ENCODE measurements at places on chromosomes 6 and 20.

DNA sequence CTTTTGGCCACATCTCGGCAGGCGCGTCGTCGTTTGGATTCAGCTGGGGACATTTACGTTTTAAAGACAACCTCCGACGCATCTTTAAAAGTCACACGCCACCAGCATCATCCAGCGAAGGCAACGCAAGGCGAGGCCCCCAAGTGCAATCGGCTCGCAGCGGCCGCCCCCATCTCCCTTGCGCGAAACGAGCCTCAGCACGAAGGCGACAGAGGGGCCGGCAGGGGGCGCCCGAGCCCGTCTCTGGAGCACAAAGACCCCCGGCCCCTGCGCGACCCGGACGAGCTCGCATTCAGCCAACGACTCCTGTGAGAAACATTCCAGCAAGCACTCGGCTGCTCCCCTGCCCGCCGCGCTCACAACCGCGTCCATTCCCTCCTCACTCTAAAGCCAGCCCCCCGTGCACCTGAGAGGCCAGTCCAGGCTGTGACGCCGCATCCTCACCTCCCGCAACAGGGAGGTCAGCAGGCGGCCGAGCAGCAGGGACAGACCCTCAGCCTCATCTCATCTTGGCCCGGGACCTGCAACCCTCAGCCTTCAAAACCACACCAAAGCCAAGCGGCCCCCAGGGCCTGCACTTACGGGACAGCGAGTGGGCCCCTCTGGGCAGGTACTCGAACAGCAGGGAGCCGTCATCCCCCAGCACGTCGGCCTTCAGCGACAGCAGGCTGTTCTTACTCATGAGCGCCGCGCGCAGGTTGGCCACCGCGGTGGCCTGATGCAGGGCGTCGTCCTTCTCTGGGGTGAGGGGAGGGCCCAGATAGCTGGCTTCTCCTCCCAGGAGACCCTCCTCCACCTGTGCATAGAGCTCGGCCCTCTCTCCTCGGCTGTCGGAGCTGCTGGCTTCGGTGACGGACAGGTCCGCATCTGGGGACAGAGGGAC lies 35.8 kb downstream of the SLC2A4RG start:
- DNase-seq: no peak

DNA sequence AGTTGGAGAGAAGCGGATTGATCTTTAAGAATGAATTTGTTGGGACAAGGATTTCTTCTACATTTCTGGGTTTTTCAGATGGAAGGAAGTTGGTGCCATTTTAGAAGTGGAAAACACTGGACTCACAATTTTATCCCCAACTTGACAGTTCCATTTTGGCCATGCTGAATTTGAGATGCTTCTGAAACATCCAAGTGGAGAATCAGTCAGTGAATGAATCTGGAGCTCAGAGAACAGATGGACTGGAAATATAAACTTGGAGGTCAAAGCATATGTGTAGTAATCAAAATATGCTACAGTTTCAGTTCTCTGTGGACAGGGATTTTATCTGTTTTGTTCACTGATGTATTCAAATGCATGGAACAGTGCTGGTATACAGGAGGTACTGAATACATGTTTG lies 89.9 kb downstream of the KCNQ5 start:
- no peak for DNase-seq

GRCh38 chr6:110876806-110877564 lies 2.4 kb downstream of the AMD1 start:
- DNase-seq: no peak

DNA sequence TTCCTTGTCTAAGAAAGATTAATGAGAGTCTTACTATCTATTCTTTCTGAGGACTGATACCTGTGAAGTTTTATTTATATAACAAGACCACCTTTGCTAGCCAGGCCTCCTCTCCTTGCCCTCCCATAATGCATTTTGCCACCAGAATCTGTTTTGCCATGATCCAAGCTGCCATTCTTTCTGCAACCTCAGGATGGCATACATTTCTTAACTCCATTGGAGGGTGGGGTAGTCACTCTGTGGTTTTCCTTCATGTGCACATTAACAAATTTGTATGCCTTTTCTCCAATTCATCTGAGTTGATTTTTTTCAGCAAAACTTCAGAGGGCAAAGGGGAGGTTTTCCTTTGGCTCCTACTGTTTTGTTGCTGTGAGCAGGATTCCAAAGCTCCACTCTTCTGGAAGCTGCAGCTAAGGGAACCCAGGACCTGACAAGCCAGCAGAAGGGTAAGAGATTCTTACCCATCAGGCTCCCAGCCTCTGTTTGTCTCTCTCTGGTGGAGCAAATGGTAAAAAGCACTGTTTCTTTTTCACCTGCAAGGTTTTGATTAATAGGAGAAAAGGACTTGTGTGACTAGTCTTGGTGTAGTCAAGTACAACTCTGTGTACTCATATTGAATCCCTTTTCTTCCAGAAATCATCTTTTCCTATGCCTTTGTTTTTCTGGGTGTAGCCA lies 26.2 kb upstream of the ENPP4 start:
- DNase-seq: no peak

DNA sequence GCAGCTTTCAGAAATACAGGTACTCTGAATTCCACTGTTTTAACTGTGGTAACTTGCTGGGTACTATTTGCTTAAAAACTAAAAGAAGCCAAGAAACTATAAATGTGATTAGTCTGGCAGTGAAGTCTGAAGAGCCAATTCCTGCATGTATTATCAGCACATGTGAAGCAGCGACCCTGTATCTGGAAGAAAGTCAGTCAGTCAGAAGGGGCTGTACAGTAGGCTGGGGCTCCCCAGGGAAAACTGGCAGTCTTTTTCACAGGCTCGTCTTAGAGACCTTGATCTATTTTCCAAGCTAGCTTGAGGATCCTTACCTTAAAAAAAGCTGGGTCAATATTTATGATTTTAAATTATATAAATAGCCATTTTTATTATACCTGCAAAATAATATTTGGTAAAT lies 104.9 kb downstream of the PDSS2 start:
- DNase-seq: no peak
